Stimulated activated CD4-positive, alpha-beta T cell treated with anti-CD3 and anti-CD28 coated beads, Interleukin-15, amount 100 ng/mL, for 48 hours (primary cell): ENCODE measurements at places on chromosomes 3 and 15.

GRCh38 chr3:29515451-29515850 is 234.6 kb downstream of the RBMS3 start:
- no peak for DNase-seq

DNA sequence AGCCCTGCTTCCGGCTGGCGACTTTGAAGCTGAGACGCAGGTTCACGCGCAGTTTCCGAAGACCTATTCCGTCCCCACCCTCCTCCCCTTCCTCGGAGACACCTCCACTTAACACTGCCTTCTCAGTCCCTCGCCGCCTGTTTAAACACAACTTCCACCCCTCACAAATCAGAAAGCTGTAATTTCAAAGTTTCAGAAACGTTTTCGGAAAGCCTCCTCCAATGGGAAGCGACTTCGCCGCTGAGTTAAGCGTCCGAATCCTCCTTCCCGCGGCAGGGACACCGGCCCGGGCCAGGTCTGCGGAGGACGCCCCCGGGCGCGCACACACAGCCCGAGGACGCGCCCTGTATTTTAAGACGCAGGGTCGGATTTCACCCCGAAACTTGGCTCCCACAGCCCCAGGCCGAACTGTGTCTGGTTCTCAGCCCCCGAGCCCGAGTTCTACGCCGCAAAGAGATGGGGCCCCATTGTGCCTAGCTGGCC is 559 bp upstream of the LRRN1 start:
- DNase-seq = no peak

- DNase-seq = no peak
Observed at GRCh38 chr3:114939920-114940319, 207.2 kb downstream of the ZBTB20 start.

GRCh38 chr3:151989621-151990020 is 116.2 kb downstream of the SUCNR1 start:
- no peak for DNase-seq

- no peak for DNase-seq
Observed at GRCh38 chr3:67198374-67198773, 200.3 kb downstream of the KBTBD8 start.

- DNase-seq = no peak
Observed at GRCh38 chr15:67409175-67409574, 111.8 kb upstream of the C15orf61 start.

GRCh38 chr3:16864610-16865313 is 20.0 kb upstream of the PLCL2 start:
- DNase-seq = no peak

- DNase-seq = no peak
Observed at GRCh38 chr3:184004476-184004875, 13.2 kb downstream of the ABCC5 start.

GRCh38 chr15:68354923-68355322 is 77.0 kb downstream of the ITGA11 start:
- DNase-seq = no peak

- no peak for DNase-seq
Observed at GRCh38 chr15:71733122-71733521, 77.2 kb upstream of the NR2E3 start.

- no peak for DNase-seq
Observed at GRCh38 chr3:187805774-187806173, 60.5 kb upstream of the BCL6 start.

- DNase-seq = peak; percentile 35
Observed at GRCh38 chr3:58167431-58168351, 43.1 kb downstream of the DNASE1L3 start.

DNA sequence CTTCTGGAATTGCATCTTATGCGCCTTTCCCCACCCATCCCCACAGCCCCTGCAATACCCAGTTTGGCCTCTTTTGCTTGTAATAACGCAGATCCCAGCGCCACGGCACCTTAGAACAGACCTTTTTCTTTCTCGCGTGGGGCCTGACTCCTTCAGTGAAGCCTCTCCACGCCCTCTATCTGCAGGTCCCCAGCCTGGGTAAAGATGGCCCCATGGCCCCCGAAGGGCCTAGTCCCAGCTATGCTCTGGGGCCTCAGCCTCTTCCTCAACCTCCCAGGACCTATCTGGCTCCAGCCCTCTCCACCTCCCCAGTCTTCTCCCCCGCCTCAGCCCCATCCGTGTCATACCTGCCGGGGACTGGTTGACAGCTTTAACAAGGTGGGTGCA is 594 bp downstream of the CRELD1 start:
- no peak for DNase-seq

GRCh38 chr3:155368786-155369185 is 75.3 kb upstream of the STRIT1 start:
- DNase-seq = no peak

DNA sequence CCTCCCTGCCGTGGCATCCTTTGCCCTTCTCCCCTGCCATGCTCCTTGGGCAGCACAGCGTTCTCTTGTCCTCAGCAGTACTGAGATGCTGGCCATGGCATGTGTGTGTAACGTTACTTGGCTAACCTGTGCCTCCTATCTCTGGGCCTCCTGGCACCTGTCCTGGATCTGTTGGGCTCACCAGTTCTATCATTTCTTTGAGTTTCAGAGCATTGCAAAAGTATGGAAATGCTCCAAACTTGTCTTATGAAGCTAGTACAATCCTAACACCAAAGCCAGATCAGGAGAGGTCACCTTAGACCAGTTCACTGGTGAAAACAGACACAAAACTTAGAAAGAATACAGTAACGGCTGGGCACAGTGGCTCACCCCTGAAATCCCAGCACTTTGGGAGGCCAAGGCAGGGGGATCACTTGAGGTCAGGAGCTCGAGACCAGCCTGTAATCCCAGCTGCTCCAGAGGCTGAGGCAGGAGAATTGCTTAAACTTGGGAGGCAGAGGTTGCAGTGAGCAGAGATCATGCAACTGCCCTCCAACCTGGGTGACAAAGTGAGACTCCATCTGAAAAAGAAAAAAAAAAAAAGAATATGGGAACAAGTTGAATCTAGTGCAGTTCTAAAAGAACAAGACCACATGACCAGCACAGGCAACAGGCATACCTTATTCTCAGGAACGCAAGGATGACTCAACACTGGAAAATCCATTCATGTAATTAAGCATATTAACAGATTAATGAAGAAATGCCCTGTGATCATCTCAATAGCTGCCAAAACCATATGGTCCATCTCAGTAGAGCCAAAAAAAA is 62.4 kb upstream of the TRPM1 start:
- no peak for DNase-seq

DNA sequence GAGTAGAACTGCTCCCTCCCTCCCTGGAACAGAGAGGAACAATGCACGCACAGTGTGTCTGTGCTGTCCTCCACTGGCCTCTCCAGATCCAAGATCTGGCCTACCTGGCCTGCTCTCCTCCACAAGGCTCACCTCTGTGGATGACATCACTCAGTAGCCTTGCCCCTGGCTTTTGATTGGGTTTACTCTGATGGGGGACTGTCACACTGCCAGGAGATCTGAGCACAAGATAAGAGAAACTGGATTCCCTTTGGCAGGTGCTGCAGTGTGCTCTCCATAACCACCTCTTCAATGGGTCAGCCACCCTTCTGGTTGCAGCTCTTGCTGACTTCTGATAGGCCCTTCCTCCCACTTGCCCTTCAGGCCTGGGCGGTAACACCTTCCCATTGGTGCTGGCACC is 22.6 kb upstream of the ANO10 start:
- DNase-seq = no peak

DNA sequence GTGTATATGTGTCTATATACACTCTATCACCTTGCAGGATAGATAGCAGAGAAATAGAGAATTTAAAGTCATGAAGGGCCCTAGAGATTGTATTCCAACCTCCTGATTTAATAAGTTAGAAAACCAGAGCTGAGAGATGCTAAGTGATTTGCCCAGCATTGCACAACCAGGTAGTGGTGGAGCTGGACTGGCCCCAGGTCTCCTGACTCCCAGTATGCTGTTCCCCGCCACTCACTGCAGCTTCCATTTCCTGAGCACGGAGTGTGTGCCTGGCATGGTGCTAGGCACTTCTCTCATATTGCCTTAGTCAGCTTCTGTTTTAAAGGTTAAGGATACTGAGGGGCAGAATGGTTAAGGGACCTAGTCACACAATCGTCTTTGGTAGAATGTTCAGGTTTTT is 129.4 kb upstream of the KLHL25 start:
- DNase-seq = no peak

- DNase-seq = no peak
Observed at GRCh38 chr3:56885453-56885852, 83.7 kb upstream of the ARHGEF3 start.

- DNase-seq = no peak
Observed at GRCh38 chr3:138188013-138188730, 1.1 kb downstream of the ARMC8 start.

DNA sequence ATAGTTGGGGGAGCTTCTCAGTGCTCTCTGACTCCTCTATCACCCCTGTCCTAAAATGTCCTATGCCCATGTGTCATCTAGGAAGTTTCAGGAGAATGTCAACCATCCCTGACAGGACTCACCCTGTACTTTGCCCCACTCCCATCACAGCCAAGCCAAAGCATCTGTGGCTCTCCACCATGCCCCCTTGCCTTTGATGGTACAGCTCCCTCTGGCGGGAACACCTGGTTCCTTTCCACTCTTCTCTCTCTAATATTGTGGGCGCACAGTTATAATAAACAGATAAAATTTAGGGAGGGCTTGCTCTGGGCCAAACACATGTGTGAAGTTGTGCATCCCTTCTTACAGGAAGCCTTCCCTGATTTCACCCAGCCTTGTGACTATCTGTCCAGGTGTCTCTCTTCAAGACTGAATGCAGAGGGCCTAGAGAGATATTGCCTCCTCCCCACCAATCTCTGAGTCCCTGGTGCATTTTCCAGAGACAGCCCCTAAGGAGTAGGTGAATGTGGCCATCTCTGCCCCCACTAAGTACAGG is 62.8 kb downstream of the ISG20 start:
- DNase-seq = no peak

DNA sequence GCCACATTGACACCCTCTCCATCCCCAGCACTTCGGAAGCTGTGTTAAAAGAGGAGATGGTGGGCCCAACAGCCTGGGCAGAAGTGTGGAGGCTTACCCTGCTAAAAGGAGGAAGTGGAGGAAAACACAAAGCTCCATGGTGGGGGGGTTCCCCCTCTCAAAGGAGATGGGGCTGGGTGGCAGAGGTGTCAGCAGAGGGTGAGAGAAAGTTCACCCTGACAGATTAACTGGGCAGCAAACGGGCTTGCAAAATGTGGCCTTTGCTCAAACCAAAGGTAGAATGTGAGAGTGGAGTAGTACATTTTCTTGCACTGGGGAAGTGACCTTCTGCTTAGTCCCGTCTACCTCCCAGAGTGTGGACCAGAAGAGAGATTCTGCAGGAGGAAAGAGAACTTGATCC is 44.7 kb downstream of the MYO1E start:
- no peak for DNase-seq

DNA sequence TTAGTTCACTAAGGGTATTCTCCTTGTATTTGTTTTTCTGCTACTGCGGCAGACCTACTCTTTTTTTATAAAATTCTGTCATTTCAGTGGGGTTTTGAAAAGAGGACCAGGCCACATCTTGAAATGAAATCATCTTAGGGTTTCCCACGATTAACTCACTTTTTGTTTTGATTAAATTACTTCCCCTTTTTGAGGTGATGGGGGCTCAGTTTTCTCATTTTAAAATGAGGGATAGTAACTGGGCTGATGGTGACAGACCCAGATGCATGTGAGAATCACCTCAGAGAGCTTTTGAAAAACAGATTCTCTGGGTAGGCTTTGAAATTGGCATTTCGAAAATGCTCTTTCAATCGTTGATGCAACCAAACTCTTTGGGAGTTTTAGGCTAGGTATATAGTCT is 24.2 kb downstream of the UBE2Q2 start:
- no peak for DNase-seq

DNA sequence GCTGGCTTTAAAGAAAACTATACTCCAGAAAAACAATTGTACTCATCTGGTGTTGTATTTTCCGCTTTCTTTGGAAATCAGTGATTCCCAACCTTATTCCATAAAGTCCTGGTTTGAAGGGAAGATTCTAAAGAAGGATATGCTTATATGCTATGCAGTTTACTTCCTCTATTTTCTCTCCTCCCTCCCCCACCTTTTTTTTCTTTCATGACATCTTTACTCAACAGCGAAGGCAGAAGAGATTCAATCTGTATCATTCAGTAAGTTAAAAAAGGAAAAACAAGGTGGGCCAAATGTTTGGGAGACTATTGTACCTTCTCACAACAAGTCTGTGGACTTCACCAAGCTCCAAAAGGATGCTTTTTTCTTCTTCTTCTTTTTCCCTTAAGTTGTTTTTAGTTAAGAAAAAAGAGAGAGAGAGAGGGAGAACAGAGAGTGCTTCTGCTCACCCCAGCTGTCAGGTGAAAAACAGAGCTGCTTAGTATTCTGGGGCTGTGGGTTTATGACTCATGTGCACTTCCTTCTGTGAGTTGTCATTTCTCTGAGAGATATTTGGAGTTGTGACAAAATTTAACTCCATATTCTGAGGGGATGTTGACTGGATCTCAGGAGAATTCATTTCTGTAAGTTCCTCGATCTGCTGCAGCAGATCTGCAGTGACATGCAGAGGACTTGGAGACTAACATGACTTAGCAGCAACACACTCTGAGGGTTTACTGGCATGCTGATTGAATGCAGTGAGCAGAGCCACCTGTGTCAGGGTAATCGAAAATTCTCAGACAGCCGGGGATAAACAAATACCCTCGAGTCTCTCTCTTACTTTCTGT is 70.7 kb downstream of the SSR3 start:
- peak; percentile 36 for DNase-seq

DNA sequence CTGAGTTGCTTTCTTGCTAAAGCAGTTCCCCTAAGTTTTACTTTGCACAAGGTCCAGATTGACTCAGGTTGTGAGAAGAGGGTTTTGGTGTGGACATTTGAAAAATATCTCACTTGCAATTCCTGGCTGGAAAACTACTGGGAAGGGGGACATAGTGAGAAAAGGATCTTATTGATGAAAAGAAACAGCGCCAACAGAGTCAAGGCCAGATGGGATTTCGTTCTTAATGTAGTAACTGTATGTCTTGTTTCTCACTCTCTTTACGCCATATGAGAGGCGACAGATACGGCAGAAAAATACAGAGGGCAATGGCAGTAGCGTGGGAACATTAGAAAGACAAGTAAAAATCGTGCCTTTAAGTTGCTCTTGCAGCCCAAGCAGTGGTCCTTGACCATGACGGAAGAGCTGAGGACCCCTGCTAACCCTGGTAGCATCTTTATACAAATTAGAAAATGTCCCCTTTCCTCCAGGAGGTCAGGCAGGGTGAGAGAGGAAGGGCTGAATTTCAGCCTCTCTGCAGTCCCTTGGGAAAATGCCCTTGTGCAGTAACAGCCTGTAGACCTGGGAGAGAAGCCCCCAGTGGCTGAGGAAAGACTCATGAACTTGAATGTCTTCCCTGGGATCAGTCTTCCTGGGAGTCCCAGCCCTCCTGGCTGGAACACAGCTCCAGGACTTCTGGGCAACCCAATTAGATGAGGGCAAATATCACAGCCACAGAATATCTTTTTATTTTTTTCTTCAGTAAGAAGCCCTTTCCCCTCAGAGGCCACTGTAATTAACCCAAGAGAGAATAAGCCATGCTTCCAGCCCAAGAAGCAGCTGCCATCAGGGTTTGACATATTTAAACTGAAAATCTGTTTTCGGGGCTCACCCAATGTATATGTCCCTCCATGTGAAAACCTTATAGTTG is 113.4 kb downstream of the CD47 start:
- DNase-seq = no peak

- DNase-seq = no peak
Observed at GRCh38 chr3:54954022-54954421, 26.2 kb upstream of the LRTM1 start.

GRCh38 chr15:70033529-70034140 is 64.1 kb downstream of the TLE3 start:
- DNase-seq = no peak

- DNase-seq = no peak
Observed at GRCh38 chr3:145678401-145678800, 482.6 kb downstream of the PLOD2 start.
